ENCODE measurements at places on chromosomes 12 and 14.
A peak's percentile ranks its signal among the peaks of the same experiment; 100 is the strongest.

DNA sequence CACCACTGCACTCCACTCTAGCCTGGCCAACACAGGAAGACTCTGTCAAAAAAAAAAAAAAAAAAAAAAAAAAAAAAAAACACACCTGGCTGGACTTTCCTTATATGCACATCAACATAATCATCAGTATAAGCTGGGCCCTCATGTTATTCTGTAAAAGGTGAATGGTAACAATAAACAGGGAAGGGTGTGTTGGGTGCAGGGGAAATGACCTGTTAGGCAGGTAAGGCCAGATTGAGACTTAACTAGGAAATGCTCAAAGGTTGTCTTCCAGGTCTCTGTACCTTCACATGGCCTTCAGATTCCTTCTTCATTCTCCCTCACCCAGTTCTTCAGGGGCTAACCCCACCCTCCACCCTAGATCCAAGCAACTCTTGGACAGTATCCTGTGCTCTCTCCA is 47.5 kb downstream of the ESR2 start:
- DNase-seq, result no peak

DNA sequence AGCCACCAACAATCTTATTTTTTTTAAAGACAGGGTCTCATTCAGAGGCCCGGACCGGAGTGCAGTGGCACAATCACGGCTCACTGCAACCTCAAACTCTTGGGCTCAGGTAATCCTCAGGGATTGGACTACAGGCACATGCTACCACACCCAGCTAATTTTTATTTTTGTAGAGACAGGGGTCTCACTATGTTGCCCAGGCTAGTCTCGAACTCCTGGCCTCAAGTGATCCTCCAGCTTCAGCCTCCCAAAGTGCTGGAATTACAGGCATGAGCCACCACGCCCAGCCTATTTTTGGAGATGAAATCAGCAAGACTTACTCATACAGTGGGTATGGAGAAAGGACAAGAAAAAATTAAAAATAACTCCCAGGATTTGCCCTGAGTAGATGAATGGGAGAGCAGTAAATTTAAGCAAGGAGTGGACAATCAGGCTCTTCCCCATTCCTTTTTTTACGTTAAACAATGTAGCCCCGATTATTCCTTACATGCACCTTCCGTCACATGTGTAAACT is 13.2 kb downstream of the FMNL3 start:
- DNase-seq, result no peak

DNA sequence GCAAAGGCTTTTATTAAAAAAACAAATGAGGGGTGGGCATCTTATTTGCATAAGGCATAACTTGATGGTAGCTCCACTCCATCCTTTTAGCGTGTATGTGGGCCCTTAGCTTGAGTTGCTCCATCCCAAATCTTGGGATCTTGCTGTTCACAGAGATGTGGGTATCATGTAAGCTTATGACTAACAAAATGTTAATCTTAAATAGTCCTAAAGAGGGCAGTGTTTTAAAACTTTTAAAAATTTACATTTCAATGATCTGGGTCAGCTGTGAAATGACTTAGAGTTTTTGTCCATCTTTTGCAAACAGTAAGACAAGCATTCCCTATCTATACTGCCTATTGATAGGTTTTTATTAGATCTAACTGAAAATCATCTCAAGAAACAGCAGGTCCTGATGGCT is 86.0 kb downstream of the SLCO1A2 start:
- no peak for DNase-seq

DNA sequence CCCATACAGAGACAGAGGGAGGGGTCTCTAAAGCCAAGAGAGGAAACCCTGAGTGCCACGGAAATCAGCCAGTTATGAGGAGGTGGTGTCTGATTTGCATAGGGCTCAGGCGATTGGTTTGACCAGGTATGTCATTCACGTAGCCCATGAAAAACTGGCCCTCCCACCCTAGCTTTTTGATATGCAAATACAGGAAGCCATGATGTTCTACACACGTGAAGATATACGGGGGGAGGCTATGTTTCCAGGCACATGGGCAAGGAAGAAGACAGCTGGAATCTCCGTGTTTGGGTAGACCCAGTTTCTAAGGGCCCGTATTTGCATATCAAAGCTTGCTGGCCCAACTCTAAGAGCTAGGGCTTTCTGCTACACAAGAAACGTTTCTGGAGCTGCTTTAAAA is 717.8 kb upstream of the SEL1L start:
- DNase-seq, result no peak

DNA sequence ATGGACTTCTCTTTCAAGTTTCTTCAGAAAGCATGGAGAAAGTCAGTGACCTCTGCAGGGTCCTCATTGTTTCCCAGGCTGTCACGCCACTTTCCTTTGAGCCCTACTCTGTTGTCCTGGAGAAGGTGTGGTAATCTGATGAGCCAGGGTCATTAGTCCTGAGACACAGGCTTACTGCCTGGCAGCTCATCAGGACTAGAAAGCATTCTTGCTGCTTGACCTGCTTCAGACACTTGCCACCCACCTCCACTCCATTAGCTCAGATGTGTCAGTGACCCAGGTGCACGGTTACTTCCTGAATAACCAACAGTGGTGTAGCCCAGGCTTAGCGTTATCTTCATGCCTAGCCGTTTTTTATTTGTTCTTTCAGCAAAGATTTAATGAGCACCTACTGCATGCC is 93.9 kb downstream of the FGD4 start:
- no peak for DNase-seq

- no peak for DNase-seq
These were observed 22.9 kb downstream of the NDUFA12 start for GRCh38 chr12:94980577-94980976.

DNA sequence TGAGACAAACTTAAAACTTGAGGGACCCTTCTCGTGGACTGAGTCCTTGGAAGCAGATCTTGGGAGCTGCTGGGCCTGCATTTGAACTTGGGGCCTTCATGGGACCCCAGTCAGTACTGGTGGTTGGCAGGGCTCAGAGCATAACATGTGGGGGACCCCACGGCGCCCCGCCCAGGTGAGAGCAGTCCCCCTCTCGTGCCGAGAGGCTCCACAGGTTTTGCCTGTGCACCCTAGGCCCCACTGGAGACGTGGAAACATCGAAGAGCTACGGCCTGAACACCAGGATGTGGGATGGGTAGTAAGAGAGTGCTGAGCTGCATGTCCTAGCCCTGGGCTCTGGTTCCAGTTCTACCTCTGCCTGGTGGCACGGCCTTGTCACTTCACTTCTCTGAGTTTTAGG is 84.1 kb downstream of the CACNA1C start:
- DNase-seq, result no peak

DNA sequence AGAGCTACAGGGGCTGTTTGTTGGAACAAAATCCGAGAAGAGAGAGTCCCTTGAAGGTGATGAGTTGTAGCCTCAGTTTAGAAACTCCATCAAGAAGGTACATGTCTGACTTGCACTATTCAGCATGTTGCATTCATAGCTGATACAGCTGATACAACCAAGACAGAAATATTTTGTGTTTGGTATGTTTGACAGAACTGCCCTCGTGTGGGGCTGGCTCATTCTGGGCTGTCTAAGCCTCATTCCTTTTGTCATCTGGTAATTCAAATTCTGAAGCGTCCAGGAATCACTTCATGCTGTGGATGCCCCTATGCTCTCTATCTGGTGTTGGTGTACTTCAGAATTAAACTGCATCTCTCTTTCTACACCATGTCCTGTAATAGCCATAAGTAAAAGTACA is 126.3 kb downstream of the ANO6 start:
- DNase-seq, result no peak

GRCh38 chr14:56331592-56332216 is 213.5 kb downstream of the PELI2 start:
- peak; percentile 59 for DNase-seq

DNA sequence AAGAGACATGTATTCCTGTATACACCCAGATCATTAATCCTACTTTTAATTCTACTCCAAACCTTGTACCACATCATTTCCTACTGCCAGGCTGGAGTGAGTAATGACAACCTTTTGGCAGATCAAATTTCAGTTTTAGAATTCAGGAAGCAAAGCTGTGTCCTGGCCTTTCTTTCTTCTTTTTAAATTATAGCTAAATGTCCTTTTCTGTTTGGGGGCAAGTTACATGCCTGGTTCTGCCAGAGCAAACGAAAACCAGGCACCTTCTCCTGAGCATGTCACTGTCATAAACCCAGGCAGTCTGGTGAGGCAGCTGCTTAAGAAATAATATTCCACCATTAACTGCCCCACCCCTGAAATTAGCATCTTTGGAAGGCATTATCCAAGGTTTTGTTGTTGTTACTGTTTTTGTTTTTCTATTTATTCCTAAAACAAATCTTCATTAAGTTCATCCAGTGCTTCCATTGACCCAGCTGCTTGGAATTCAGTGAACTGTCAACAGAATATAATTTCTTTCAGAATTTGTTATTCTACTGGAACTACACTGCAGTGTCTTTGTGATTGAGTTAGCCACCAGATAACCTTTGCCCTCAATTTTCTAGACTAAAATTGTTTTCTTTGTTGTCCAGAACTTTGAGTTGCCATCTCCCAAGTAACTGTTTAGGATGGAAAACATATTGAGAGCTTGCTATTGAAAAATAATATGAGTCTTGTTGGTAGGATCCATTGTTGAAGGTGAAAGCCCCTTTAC is 33.2 kb downstream of the SAMD4A start:
- no peak for DNase-seq

GRCh38 chr12:103561174-103561573 is 25.9 kb upstream of the STAB2 start:
- no peak for DNase-seq

DNA sequence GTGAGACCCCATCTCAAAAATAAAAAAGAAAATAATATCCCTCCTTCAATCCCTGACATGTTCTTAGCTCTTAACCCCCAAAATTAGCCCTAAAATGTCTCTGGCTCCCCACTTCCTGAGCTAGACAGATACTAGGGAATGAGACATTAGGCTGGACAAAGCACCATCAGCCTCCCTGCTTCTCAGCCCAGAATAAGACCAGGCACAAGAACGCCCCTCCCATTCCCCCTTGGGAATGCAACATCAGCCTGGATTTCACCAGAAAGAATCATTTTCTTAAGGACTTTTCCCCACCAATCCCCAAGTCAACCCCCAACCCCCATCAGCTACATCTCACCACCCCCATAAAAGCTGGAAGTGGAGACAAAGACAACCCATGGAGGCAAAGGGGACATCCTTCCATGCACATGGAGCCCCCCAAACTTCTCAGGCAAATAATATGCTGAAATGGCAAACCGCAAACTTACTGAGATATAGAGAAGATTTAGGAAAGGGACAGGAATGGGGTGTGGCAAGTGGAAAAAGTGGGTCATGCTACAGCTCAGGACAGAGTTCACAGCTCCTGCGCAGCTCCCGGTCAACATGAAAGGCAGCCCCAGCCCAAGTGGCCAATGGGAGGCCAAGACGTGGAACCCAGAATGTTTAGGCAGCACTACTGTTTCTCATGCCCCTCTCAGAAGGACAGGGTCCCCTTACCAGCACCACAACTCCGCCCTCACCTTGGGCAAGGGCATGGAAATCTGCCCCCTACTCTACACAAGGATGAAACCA is 2.7 kb downstream of the CHD4 start:
- no peak for DNase-seq

GRCh38 chr12:131825146-131825892 is 2.9 kb upstream of the MMP17 start:
- no peak for DNase-seq

GRCh38 chr14:99389174-99389826 is 91.4 kb downstream of the SETD3 start:
- peak; percentile 11 for DNase-seq

DNA sequence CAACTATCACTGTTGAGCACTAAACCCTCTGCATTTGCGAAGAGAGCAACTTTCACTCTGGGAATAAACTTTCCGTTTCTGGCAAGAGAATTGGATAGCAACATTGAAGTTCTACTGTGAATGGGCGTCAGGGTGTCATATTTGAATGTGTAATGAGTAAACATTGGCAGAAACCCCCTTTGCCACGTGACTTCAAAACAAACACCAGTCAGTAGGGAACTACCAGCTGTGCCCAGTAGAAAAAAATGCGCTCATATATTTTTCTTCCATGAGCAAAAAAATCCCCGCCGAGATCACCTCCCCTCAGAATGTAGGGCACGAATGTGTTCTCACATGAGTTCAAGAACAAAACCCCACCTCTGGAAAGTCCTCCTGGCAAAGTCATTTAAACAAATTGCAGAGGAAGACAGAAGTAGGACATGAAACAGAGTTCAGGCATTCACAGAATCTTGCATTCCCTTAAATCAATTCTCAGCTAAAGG is 80.6 kb downstream of the BTG1 start:
- DNase-seq, result peak; percentile 27

GRCh38 chr14:93115821-93116675 is at the start of gene ITPK1:
ITPK1 (minus strand) TSS chr14:93115925; CDS start chr14:93115163, 762 bp downstream.
- DNase-seq, result peak; percentile 58

DNA sequence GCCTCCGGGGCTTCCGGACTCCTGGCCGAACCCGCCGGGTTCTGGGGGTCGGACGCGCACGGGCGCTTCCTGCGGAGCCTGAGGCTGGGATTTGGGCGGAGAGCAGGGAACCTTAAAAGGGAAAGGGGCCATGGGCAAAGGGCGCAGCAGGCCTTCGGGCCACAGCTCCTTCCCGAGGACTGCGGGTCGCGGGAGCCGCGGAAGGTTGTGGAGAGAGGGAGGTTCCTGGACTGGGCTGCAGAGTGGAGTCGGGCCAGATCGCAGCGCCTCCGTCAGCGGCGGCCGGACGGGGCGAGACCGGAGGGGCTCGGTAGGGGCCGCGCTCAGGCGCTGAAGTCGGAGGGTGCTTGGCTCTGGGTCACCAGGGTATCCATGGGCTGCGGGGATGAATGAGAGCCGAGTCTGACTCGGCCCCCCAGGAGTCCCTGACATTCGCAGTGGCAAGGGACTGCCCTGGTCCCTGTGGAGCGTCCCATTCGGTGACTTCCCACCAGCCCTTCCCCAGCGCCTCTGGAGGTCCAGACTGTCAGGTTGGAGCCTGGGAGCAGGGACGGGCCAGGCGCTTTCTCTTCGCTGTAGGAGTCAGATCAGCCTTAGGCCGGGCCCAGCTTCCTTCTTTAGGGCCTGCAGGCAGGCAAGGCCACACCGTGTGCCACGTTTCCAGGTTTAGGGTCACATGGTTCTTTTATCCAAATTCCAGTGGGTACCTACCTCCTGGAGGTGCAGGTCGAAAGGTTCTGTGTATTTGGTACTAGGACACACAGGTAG is 938 bp upstream of the SLC25A29 start:
- DNase-seq, result no peak

All from NCI-H510A (cell line).